Activated CD4-positive, alpha-beta T cell treated with anti-CD3 and anti-CD28 coated beads, Interleukin-2, amount 10 ng/mL, durations not matched to agents 24 days and 14 days (primary cell): ENCODE measurements at places on chromosomes 12 and 14.
A peak's percentile ranks its signal among the peaks of the same experiment; 100 is the strongest.

DNA sequence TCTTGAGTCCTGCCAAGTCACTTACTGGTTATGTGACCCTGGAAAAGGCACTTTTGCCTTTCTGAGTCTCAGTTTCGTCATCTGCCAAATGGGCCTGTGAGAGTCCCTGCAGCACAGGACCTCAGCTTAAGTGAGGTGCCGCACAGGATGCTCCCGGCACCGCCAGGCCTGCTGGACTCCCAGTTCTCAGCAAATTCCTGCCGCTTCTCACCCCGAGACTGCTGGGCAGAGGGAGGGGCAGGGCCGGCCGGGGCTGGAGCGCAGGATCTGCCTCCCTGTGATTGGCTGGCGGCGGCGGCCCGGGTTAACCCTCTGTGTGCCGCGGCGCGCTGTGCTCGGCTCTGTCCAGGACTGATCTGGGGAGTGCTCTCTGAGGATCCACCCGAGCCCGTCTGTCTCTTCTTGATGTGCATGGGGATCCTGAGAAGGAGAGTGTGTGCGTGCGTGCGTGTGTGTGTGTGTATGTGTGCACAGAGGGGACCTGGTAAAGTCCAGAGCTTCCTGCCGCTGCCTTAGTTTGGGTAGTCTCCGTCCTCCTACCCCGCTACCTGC is 8.6 kb downstream of the SETD1B start:
- DNase-seq = peak; percentile 83

DNA sequence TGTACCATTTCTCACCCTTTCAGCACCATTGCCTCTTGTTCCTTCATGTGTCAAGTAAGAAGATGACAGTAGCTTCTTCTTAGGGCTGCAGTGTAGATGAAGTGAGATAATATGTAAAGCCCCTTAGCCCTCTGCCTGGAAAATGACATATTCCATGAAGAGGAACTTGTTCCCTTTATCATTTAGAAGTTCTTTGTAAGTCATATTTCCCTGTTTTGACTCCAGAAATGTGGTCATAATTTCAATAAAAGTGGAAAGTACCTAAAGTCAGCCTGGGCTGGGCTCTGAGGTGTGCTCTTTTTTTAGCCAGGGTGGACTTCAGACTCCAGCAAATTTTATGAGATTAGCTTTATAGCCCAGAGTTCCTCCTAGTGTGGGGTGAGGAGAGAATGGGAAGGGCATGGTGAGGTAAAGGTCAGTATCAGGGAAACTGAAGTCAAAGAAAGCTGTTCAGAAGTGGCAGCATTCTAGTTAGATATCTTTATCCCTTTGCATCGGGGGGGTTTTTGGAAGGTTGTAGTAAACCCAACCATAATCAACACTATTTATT is 92.5 kb downstream of the TMCC3 start:
- DNase-seq = no peak

- DNase-seq = no peak
Measured at GRCh38 chr12:19520646-19521415, 81.5 kb downstream of the AEBP2 start.

DNA sequence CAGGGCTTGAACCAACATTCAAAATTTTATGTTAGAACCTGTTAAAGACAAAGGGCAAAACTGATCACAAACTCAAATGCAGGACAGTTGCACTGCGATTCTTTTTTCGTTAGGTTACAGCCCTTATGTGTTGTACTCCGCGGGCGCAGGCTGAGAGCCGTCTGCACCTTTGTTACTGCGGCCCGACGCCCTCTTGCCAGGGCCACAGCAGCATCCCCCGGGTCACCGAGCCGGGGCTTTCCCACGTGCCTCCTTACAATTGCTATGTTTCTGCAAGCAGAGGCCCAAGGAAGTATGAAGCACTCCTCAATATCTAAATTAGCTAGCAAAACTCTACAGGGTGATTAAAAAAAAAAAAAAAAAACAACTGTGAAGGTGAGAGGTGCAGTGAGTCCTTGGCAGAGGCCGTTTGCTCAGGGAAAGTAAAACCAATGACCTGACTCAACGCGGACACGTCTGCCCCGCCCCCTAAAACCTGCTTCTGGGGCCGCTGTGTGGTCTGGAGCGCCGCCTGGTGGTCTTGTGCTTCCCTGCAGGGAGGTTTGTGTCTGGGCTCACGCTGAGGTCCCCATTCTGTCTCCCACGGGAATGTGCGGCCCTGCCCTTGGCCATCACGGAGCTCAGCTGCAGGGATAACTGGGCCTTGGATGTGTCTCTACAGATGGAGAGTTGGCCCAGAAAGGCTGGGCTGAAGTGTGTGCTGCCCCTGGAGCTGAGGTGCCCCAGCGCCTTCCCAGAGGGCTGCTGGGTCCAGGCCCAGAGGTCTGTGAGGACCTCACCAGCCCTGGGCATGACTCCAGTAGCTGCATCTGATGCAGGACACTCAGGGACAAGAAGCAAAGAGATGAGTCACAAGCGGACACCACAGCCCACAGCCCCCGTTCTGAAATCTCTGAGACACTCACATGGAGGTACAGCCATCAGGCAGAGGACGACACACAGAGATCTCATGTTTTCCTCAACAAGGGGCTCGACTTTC is 418.5 kb downstream of the TMEM121 start:
- DNase-seq = peak; percentile 93

GRCh38 chr12:103901518-103902173 is 28.6 kb upstream of the HSP90B1 start:
- DNase-seq = peak; percentile 65

GRCh38 chr12:92978607-92979006 is 49.5 kb upstream of the EEA1 start:
- DNase-seq = no peak

GRCh38 chr12:130813949-130814348 is 25.1 kb downstream of the STX2 start:
- DNase-seq = no peak

DNA sequence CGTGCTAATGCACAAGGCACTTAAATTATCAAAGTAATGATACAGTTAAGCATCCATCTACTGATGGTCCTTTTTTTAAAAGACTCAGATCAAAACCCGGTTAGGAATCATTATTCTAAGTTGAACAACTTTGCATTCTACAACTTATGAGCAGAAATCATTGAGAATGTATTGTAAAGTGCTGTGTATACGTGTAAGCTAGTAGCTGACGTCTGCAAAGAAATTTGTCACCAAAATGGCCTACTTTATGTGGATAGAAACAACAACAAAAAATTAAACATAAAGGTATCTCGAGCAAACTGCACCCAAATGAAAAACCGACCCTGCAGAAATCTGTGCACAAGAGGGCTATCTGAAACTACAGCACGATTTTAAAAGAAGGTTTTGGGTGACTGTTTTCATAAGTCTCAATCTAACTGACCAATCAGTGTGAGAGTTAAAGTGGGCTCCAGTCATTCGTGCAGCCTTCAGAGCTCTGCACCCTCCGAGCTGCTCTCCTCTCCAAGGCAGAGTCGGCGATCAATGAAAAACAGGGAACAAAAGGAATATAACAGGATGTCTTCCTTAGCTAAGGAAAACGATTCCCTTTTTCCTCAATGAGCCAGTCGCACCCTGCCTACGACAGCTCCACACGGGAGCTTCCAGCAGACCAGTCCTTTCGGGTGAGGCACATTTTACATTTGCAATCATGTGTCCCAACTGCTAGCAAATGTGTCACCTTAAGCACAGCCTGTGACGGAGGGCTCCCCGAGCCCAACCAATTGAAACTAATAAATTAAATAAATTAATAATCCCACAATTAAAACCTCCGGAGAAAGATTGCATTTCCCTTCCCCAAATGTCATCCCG is 200.7 kb upstream of the FOXN3 start:
- peak; percentile 83 for DNase-seq
